Naive B cell (primary cell): ENCODE measurements at places on chromosomes 11 and 22.

DNA sequence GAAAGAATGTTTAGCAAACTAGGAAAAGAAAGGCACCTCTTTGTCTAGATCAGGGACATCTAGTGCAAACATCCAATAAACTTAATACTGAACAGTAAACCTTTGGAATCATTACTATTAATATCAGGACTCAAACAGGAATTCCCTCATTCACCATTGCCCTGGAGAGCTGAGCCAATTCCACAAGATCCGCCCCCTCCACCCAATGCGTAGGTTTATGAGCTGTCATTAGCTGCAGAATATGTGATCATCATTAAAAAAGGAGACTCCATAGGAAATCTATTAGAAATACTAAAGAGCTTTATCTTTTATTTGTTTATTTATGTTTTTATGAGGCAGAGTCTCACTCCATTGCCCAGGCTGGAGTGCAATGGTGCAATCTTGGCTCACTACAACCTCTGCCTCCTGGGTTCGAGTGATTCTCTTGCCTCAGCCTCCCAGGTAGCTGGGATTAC lies 5.5 kb downstream of the IL17REL start:
- DNase-seq = no peak

- DNase-seq = no peak
Measured at GRCh38 chr11:14342906-14343305, 16.1 kb downstream of the RRAS2 start.

DNA sequence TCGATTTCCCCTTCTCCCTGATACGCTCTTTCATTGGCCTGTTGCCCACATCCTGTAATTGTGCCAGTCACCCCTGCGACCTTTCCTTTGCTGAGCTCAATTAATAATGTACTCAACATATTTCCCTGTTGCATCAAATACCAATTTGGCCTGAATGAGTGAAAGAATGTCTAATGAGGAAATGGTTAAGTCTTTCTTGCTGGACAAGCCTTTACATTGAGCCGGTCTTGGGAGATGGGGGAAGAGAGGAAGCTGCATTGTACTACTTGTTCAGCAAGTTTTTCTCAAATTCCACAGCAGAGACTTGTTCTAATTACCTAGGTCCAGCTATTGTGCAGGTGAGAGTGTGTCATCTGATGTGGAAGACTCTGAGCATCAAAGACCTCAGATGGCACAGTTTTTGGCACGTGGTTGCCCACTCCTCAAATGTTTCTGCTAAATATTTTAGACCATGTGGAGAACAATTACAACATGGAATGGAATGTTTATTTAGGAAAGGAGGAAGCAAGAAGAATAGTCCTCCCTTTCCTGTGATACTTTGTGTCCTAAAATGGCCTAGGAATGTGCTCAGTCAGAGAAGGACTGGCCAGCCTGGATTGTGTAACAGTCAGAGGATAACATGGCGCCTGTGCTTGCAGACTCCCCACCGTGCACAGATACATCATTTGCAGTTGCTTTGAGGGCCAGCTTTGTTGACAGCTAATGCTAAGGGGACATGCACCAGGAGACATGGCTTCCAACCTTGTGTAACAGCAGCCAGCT lies 129.5 kb upstream of the E2F8 start:
- DNase-seq = no peak

DNA sequence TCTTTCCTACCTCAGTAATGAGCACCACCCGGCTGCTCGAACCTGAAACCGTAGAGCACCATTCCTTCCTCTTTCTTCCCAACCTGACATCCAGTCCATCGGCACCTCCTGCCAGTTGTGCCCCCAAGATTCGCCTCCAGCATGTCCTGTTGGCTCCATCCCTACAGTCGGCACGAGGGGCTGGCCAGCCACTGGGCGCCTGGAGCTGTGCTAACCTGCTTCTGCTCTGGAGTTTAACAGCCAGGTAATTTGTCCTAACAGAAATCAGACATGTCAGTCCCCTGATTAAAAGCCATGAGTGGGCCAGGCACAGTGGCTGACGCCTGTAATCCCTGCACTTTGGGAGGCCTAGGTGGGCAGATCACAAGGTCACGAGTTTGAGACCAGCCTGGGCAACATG lies 16.8 kb downstream of the FDX1 start:
- DNase-seq = no peak

DNA sequence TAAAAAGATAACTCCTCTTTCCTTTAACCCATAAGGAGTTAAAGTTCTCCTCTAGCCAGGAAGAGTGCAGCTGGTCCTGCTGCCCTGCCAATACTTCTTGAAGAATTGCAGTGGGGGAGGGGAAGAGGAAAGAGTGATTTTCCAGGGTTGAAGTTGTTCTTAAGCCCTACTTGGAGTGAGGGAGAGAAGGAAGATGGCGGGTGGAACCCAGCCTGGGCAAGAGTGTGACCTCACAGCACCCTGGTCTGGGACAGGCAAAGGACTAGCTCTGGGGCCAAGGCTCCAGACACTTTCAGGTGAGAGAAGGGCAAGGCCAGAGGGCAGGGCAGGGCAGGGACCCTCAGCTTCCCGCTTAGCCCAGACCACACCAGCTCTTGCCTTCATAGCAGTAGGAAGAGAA lies 6.6 kb downstream of the TNKS1BP1 start:
- no peak for DNase-seq

- no peak for DNase-seq
Measured at GRCh38 chr11:22666688-22667439, 453 bp downstream of the GAS2 start.

- DNase-seq = no peak
Measured at GRCh38 chr11:104078245-104078644, 41.8 kb downstream of the DDI1 start.

GRCh38 chr11:120574876-120575275 lies 63.3 kb downstream of the GRIK4 start:
- no peak for DNase-seq

- no peak for DNase-seq
Measured at GRCh38 chr11:117395476-117395875, 67.8 kb downstream of the CEP164 start.

DNA sequence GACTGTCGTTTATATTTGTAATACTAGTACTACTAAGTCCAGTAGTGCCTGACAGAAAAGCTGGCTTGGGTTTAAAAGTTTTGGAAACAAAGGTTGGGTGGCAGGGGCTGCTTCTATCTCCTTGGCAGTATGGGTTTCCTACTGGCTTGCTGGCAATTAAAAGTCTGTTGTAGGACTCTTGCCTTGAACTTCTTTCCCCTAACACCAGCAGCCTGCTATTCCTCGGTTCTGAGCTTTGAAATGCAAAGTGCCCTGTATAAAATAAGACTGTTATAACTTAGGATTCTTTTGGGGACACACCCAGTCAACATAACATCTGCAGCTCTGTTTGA lies 1.3 kb downstream of the RNF169 start:
- DNase-seq = no peak
